ENCODE measurements at places on chromosomes 3 and 15. TPM values are rescaled to one million over a fixed set of nuclear protein-coding genes. Genes with fewer than 3 reads are reported as not detected.

Gene CASR
- total RNA-seq: not detected

Gene NUDT16
- total RNA-seq: 7.6 TPM

Gene ISLR
- not detected for total RNA-seq

Gene SLC28A1
- total RNA-seq: not detected

Gene GOLGA8O
- 0.23 TPM for total RNA-seq

Gene ULK4
- 12.3 TPM for total RNA-seq

Gene ALDH1L1
- not detected for total RNA-seq

Gene SSUH2
- total RNA-seq: not detected

Gene FGD5
- not detected for total RNA-seq

Gene ZNF609
- 34.1 TPM for total RNA-seq

Gene MAP3K13
- total RNA-seq: 15.7 TPM

Gene CHL1
- total RNA-seq: not detected

Gene VGLL3
- total RNA-seq: not detected

Gene SCAANT1
- not detected for total RNA-seq

Gene CCDC54
- not detected for total RNA-seq

Gene ERC2
- total RNA-seq: not detected

Gene TYRO3
- total RNA-seq: 2.2 TPM

Gene DLEC1
- total RNA-seq: 0.63 TPM

Gene SPRED1
- total RNA-seq: 1.3 TPM

Gene SEMA3G
- total RNA-seq: 0.19 TPM

Gene PLS1
- total RNA-seq: 5.7 TPM

Gene C2CD4A
- 0.27 TPM for total RNA-seq

Gene PLA2G4E
- total RNA-seq: not detected

Gene CATSPER2
- total RNA-seq: 1.2 TPM

Gene CCDC191
- 2.0 TPM for total RNA-seq

Gene MYZAP
- total RNA-seq: not detected

Gene ZNF592
- 30.0 TPM for total RNA-seq

Gene ZCWPW2
- not detected for total RNA-seq

Gene EID1
- 141 TPM for total RNA-seq

Gene NANOGP8
- not detected for total RNA-seq

Gene MEIS2
- total RNA-seq: not detected

Gene PTX3
- total RNA-seq: not detected

Gene CPN2
- not detected for total RNA-seq

Gene GNAT1
- not detected for total RNA-seq

Gene KNL1
- 22.5 TPM for total RNA-seq

Gene CRABP1
- not detected for total RNA-seq

Gene NR1I2
- 0.55 TPM for total RNA-seq

Gene ADAMTS7
- 0.48 TPM for total RNA-seq

Gene MKRN2OS
- total RNA-seq: not detected

Gene DPPA2
- total RNA-seq: not detected

Gene NPAP1
- not detected for total RNA-seq

Gene KPNA4
- 68.3 TPM for total RNA-seq
